ENCODE measurements at places on chromosomes 3 and 15. TPM values are rescaled to one million over a fixed set of nuclear protein-coding genes. Genes with fewer than 3 reads are reported as not detected.
A peak's percentile ranks its signal among the peaks of the same experiment; 100 is the strongest.

Gene FBXW12
- total RNA-seq = not detected

DNA sequence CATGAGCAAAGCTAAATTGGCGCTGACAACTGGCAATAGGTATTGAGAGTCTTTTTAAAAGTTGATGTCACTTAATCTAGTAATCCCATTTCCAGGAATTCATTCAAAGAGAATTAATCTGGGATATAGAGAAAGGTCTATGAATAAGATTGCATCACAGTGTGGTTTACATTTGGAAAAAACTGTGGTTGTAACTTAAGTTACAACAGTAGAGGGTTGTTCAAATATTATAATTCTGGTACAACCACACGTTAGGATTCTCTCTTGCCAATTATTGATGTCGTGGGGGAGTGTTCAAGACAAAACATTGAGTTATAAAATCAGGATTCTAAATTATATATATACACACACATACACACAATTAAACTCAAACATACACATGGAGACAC is 79.8 kb downstream of the LIPC start:
- DNase-seq = no peak

GRCh38 chr3:47850564-47851410 is 47.8 kb downstream of the DHX30 start:
- no peak for DNase-seq

- DNase-seq = no peak
Observed at GRCh38 chr3:159186581-159186980, 384.7 kb downstream of the MFSD1 start.

DNA sequence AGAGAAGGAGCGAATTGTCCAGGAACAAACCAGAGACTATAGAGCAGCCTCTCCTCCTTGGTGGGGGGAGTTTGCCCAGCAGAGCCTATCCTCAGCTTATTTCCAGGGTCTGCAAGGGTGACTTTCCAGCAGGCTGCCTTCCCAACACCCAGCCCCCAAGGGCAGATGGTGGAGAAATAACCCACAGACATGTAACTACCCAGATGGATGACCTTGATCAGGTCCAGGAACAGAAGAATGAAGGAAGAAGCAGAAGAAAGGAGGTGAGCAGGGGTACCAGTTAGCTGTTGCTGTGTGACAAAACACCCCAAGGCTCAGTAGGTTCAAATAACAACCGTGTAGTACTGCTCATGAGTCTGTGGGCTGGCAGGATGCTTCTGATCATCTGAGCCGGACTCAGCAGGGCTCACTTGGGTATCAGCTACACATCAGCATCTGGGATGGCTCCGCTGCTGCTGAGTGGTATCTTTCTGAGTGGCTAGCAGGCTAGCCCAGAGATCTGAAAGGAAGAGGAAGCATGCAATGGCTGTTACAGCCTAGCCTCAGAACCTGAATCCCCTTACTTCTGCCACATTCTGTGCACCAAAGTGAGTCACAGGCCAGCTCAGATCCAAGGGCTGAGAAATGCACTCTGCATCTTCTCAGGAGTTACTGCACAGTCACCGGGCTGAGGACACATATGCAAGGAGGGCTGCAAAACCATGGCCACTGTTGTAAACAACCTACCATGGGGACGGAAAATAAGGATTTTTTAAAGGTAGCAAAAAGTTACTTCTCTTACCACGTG is 22.2 kb upstream of the TXNRD3 start:
- DNase-seq = no peak

DNA sequence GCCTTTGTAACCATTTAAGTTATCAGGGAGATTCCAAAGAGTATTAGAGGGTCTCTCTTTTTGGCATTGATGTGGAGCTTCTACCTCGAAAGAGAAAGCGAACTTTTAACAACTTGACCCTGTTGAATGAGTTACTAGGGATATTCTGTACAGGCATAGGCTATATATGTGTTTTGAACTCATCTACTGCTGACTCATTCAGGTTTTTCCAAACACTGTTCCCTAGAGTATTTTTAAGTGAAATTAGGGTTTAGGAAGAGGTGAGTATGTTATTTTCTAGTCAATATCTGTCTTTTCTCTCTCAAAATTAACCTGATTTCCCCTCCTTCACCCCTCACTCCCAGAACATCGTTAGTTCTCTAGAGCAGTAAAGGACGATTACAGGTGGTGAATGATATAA is 228.1 kb upstream of the C2CD4B start:
- DNase-seq = no peak

Gene NANOGP8
- not detected for total RNA-seq

Gene KPNA1
- total RNA-seq = 71.5 TPM

Gene LMOD3
- total RNA-seq = not detected

- DNase-seq = no peak
Observed at GRCh38 chr15:67579164-67579563, 36.7 kb downstream of the MAP2K5 start.

- DNase-seq = no peak
Observed at GRCh38 chr3:56590814-56591213, 33.8 kb downstream of the CCDC66 start.

Gene DAG1
- total RNA-seq = 143 TPM

Gene SH3BP5
- 4.5 TPM for total RNA-seq

Gene SLC7A14
- 1.8 TPM for total RNA-seq

- no peak for DNase-seq
Observed at GRCh38 chr3:42900226-42901072, 5.5 kb upstream of the ZNF662 start.

GRCh38 chr3:190076601-190077394 is 43.9 kb downstream of the P3H2 start:
- peak; percentile 90 for DNase-seq

DNA sequence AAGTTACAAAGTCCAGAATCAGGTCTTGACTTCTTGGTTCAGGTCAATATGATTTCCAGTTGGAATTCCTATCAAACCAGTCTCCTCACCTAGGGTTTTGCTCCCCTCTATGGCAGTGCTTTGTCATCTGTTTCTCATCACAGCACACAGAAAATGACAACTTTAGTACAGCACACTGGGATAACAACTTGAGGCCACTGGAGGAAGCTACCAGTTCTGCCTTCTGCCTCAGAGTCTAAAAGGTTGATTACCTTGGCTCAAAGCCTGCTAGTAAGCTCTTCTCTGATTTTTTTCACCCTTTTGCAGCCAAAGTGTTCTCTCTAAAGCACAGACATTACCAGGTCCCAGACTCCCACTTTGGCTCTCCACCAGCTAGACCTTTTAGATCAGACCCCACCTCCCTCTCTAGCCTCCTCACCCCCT is 24.8 kb upstream of the TRIM59 start:
- no peak for DNase-seq

Gene CHRM5
- total RNA-seq = not detected

Gene CPB1
- not detected for total RNA-seq

Gene RAB11A
- 317 TPM for total RNA-seq

DNA sequence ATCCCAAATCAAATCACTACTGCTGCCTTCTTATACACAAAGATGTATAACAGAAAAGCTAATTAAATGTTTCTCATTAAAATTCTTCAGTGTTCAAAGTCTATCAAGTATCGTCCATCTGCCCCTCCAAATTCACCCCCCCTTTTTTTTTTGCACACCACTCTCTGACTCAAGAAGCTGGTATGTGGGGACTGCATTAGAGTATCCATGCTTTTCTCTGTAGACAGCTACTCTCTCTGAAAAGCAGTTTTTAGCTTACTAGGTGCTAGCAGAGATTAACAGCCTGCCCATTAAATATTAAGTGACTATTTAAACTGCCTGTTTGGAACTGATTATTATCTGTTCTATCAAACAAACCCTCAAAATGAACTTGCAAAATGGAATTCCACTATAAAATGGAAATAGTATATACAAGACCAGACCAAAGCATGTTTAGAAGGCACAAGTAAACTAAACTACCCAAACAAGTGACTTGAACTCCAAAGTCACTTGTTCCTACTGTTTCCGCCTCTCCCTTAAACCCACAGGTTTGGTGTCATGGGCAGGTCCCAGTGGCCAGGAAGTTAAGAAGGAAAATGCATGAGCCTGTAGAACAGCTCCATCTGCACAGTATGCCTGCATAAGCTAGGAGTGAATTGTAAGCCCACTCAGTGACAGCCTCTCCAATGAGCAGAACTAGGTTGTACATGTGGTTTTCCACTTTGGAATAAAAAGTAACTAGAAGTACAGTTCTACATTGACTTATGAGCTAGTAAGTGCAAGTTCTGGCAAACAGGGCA is 32.5 kb downstream of the GBE1 start:
- DNase-seq = no peak

DNA sequence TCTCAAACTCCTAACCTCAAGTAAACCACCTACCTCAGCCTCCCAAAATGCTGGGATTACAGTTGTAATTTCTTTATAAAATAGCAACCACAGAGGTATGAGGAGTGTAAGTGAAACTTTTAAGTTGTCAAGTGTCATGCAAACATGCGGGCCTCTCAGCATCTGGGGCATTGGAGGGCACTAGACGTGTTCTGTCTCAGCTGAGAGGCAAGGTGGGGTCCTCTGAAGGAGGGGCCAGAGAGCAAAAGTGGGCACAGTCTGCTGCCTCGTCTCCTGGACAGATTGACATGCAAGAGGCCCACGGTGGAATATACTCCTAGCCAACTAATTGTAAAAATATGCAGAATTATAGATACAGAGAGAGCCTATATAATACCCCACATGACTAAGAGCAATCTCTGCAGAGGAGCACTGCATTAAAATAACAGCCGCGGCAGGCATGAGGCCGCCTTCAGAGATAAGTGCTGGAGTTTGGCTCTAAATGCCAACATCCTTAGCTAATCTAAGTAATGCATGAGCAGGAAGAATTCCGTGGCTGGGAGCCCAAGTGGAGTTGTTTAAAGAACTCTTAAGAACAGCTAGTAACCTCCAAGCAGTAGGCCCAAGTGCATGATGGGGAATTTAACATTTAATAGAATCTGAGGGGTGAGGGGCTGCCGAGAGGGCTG is 87.8 kb upstream of the RNU6-1 start:
- DNase-seq = no peak

DNA sequence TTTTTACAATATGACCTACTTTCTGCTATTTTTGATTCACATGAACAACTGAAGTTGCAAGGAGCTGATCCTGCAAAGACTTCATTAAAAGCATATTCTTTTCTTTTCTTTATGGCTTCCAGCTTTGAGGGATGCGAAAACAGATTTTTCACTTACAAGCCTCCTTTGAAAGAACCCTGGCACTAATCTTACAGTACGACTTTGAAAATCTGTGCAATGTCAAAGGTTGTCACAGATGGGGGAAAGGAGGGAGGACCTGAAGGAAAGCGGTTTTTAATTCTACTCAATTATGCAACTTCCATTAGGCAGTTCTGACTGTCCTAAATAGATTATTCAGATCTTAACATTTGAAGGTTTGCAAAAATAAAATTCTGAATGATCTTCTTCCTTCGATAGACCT is 130.5 kb downstream of the TNIK start:
- DNase-seq = no peak

GRCh38 chr15:66938114-66938830 is 127.1 kb upstream of the SMAD3 start:
- DNase-seq = no peak

- no peak for DNase-seq
Observed at GRCh38 chr3:58356054-58356453, 23.4 kb downstream of the PXK start.

Gene GABRB3
- total RNA-seq = 7.4 TPM

DNA sequence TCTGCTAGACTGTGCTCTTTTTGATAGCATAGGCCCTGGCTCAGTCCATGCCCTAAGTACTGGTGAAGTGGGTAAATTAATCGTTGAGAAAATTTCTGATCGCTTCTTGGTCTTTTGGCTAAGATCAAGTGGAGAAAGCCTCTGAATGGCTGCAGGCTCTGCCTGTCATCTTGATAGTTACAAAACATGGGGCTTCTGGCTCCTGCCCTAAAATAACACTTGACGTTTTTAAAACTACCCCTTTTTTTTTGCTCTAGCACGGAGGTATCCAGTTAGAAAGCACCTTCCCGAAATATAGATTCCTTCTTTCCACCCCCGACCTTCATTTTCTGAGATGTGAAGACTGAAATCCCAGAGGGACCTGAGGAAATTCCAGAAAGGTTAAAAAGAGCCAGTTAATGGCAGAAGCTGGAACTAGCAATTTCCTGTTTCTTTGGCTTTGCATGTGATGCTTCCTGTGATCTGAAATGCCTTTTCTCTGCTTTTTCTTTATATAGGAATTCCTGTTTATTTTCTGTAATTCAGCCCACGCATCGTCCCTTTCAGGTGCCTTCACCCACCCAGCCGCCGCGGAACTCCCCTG is 799 bp upstream of the C2CD4B start:
- no peak for DNase-seq

DNA sequence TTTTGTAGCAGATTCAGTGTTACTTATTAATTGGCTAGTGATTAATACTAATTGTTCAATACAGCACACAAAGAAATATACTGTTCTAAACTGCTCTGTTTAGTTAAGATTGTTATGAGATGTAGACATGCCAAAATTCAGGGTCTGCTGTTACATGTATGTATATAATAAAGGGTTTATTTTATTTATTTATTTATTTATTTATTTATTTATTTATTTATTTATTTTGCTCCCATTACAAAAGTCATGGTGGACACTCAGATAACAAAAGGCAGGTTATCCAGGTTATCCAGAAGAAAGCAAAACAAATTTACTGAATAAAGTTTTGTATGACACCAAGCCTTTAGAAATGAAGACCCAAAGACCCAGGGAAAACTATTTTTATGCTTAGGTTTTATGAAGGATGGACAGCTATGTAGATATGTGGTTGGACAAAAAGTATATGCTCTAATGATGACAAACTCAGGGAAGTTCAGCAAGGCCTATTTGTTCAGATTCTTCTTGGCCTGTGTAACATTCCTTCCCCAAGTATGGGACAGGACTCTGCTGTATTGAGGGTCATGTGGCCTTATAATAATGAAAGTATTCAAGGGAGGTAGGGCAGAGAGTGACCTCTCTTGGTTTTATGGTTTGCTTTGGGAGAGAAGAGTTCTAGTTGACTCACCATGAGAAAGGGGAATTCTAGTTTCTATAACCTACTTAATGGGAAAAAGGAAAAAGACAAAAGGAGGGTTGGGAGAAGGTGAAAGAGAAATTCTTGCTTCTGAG is 1056.8 kb downstream of the ROBO2 start:
- DNase-seq = no peak

Gene CLDN1
- 41.4 TPM for total RNA-seq

- DNase-seq = no peak
Observed at GRCh38 chr3:13282358-13282985, 137.7 kb downstream of the NUP210 start.

- DNase-seq = no peak
Observed at GRCh38 chr3:124428372-124429128, 301.7 kb upstream of the UMPS start.

Gene RLBP1
- total RNA-seq = not detected

Gene EIF4E3
- 7.7 TPM for total RNA-seq

GRCh38 chr15:70376929-70377691 is 279.4 kb upstream of the TLE3 start:
- DNase-seq = peak; percentile 60

DNA sequence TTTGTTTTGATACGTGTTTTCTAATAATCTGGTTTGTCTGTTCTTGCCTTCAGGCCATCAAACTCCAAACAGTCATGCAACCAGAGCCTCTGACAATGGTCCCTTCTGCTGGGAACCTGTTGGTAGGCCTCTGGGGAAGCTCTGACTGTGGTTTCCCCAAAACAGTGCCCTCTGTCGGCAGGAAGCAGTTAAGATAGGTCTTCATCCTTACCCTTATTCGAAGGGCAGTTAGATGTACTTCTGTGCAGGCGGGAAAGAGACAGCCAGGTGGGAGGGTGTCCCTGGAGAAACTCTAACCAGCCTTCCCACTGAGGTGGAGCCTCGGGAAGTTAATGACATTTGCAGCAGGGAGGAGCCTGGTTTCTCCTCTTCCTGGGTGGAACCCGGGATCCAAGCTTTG is 81.6 kb upstream of the CHMP2B start:
- no peak for DNase-seq

All from osteocyte (in vitro differentiated cells).